Glomerular endothelial cell (primary cell): ENCODE measurements at places on chromosomes 1 and 21. TPM values are rescaled to one million over a fixed set of nuclear protein-coding genes. Genes with fewer than 3 reads are reported as not detected.

SFN gene
- total RNA-seq, result 4.2 TPM in 1 of 2 replicates, not detected in the other

TSPAN1 gene
- total RNA-seq, result 2.3 and 8.9 TPM in 2 replicates

DCST1 gene
- total RNA-seq, result not detected in 2 replicates

BRDT gene
- total RNA-seq, result not detected in 2 replicates
